ENCODE measurements at places on chromosomes 6 and 20. TPM values are rescaled to one million over a fixed set of nuclear protein-coding genes. Genes with fewer than 3 reads are reported as not detected.
A peak's percentile ranks its signal among the peaks of the same experiment; 100 is the strongest.

DNA sequence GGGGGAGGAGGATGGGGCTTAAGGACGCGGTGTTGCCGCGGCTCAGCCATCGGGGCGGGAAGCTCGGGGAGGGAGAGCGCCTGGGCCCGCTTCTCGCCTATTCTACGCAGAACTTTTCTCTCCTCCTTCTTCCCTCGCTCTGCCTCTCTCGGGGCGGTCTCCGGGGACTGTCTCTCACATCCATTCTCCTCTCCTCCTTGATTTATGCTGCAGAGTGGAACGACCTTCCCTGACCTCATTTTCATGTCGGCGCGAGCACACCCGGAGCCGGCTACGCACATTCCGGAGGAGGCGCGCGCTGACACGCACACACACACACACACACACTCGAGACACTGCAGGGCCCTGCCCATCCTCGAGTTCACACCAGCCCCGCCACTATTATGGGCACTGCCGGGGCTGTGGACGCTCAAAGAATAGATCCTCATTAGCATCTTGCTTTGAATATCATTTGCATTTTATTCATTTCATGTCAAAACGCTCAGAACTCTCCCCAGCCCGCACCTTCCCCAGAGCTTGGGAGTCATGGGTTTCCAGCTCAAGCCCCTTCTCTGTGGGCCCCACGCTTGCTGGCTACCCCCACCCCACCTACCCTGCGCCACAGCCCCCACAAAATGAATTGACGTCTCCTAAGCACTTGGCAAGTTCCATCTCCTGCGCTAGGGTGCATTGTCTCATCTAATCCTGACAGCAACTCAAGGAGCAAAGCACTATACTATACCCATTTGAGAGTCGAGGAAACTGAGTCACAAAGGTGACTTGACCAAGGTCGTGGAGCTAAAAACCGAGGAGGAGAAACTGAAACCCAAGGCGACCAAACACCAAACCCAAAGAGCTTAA is 36.8 kb downstream of the NCR2 start:
- no peak overlapping the region for H3K4me3 ChIP-seq
- no peaks in the 10 kb centered on the region for H3K36me3 ChIP-seq
- H3K4me1 ChIP-seq, result peaks cover 44% of the 10 kb centered on the region
- H3K27ac ChIP-seq, result no peak overlapping the region

DNA sequence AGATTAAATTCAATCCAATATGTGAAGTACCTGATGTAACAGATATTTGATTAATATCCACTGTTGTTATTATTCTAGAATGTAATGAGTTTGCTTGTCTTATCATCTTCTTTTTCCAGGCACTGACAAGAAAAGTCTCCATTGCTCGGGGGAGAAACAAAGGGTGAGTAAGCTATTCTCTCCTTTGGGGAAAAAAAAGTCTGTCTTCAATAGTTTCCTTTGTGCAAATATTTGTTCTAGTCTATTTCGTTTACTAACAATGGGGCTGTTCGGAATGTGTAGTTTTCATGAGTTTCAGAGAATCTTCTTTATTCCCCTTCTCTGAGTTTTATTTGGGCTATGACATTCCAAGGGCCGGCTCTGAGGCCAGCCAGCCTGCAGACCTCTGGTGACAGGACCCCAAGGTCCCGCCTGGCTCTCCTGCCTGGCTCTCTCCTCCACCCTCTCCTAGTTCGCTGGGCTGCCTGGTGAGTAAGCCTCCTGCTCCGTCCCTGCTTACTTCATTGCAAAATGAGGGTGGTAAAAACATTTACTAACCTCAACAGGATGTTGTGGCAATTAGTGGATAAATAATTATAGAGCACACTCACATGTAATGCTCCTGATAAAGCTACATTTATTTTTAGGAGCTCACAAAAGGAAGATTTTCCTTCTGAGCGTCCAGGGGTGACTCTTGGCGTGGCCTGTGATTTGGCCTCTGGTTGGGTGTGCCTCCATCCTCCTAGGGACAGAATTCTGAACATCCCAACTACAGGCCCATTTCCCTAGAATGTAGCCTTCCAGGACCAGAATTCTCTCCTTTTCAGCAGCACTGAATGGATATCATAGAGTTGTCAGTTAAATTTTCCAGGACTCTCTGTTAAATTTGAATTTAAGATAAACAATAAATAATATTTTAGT is 43.1 kb upstream of the SNX9 start:
- H3K27ac ChIP-seq, result no peak overlapping the region
- no peak overlapping the region for H3K4me3 ChIP-seq
- H3K4me1 ChIP-seq, result no peaks in the 10 kb centered on the region
- H3K27me3 ChIP-seq, result no peaks in the 10 kb centered on the region
- H3K36me3 ChIP-seq, result no peaks in the 10 kb centered on the region

- H3K27me3 ChIP-seq, result no peaks in the 10 kb centered on the region
- H3K4me1 ChIP-seq, result no peaks in the 10 kb centered on the region
- DNase-seq, result no peak
- H3K4me3 ChIP-seq, result no peak overlapping the region
- no peak overlapping the region for H3K27ac ChIP-seq
Observed at GRCh38 chr20:62685781-62686555, 22.7 kb upstream of the NTSR1 start.

GRCh38 chr6:131911951-131912350 is 39.2 kb downstream of the CCN2 start:
- no peaks in the 10 kb centered on the region for H3K27me3 ChIP-seq
- no peak for DNase-seq
- no peak overlapping the region for H3K27ac ChIP-seq
- H3K4me1 ChIP-seq, result no peaks in the 10 kb centered on the region
- H3K4me3 ChIP-seq, result no peak overlapping the region

- no peaks in the 10 kb centered on the region for H3K36me3 ChIP-seq
- H3K4me1 ChIP-seq, result no peaks in the 10 kb centered on the region
- H3K27ac ChIP-seq, result no peak overlapping the region
- no peak for DNase-seq
Observed at GRCh38 chr20:6173481-6173880, 50.7 kb upstream of the FERMT1 start.

DNA sequence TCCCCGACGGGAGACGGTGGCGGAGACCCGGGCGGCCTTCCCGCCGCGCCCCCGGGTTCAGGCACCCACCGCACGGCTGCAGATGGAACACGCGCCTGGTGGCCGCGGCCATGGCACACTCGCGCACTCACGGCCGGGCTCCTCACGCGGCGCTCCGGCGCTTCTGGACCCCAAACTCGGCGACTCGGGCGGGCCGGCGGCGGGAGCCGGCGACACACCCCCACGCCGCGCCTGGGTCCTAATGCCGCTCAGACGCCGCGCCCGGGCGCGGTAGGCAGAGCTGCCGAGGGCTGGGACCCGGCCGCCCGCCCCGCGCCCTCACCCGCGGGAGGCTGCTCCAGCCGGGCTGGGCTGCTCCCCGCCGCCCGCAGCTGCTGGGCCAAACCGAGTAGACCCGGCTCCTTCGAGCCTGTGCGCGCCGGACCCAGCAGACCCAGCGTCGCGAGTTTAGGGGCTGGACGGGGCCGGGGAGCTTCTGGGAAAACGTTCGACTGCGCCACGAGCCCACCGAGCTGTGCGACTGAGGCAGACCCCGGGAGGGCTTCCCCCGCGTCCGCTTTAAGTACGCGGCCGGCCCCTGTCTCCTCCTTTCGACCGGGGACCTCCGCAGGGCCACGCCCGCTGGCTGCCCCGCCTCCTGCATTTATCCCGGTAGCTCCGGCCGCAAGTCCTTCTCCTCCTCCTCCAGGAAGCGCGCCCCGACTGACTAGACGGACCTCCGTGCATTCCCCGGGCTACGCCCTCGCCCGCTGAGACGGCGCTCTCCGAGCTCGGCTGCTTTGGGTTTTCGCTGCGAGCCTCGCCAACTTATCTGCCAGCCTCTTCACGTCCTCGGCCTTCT is at the start of gene SLC4A11:
SLC4A11 (minus strand) TSS at position 165 of the 841 bp plus-strand sequence; CDS start at position 112, 53 bp downstream.
- peaks cover 13% of the 10 kb centered on the region for H3K4me1 ChIP-seq
- DNase-seq, result peak; percentile 69
- H3K27me3 ChIP-seq, result no peaks in the 10 kb centered on the region
- H3K27ac ChIP-seq, result peak within 1 kb of the TSS; percentile 54
- peak within 1 kb of the TSS; percentile 80 for H3K4me3 ChIP-seq

GRCh38 chr6:14571746-14572145 is 454.2 kb downstream of the CD83 start:
- H3K27me3 ChIP-seq, result no peaks in the 10 kb centered on the region
- DNase-seq, result no peak
- no peak overlapping the region for H3K27ac ChIP-seq
- no peaks in the 10 kb centered on the region for H3K36me3 ChIP-seq
- H3K4me1 ChIP-seq, result no peaks in the 10 kb centered on the region
- H3K4me3 ChIP-seq, result no peak overlapping the region

DNA sequence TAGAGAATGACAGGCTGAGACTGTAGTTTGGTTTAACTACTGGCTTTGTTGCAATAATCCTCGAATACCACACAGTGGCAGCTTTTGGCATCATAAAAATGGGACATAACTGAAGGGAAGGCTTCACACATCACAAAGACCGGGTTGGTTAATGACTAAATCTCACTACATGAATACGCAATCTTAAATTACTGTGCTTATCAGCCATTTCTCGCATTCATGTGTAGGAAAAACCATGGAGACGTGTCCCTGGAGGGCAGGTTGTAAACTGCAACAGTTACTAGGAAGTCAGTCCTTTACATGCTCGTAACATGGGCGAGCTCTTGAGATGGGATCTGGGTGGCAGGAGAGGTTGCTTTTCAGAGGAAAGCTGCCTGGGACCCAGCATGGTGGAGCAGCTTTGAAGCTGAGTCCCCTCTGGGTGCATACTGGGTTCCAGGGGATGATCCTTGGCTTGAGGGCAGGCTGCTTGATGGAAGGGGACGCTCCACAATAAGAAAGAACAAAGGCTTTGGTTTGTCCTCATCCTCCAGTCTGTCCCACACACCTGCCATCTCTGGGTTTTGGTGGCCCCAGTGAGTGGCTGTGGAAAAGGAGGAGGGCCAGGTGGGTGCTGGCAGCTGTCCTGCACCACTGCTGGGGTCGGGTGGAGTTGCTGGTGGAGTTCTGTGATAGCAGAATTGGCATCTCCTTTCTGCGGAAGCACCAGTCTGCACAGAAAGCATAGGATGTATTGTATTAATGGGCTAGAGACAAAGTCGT is 2.1 kb downstream of the RPS21 start:
- H3K4me3 ChIP-seq, result no peak overlapping the region
- no peaks in the 10 kb centered on the region for H3K27me3 ChIP-seq
- peaks cover 10% of the 10 kb centered on the region for H3K36me3 ChIP-seq
- peaks cover 18% of the 10 kb centered on the region for H3K4me1 ChIP-seq
- DNase-seq, result no peak
- H3K27ac ChIP-seq, result no peak overlapping the region

GRCh38 chr6:113763876-113764275 is 93.3 kb upstream of the MARCKS start:
- H3K4me3 ChIP-seq, result no peak overlapping the region
- no peaks in the 10 kb centered on the region for H3K27me3 ChIP-seq
- no peaks in the 10 kb centered on the region for H3K4me1 ChIP-seq
- DNase-seq, result no peak
- H3K27ac ChIP-seq, result no peak overlapping the region
- H3K36me3 ChIP-seq, result no peaks in the 10 kb centered on the region

- no peak overlapping the region for H3K27ac ChIP-seq
- H3K27me3 ChIP-seq, result no peaks in the 10 kb centered on the region
- no peak overlapping the region for H3K4me3 ChIP-seq
- no peaks in the 10 kb centered on the region for H3K36me3 ChIP-seq
- no peak for DNase-seq
Observed at GRCh38 chr6:46821458-46821881, 28.3 kb downstream of the MEP1A start.

DNA sequence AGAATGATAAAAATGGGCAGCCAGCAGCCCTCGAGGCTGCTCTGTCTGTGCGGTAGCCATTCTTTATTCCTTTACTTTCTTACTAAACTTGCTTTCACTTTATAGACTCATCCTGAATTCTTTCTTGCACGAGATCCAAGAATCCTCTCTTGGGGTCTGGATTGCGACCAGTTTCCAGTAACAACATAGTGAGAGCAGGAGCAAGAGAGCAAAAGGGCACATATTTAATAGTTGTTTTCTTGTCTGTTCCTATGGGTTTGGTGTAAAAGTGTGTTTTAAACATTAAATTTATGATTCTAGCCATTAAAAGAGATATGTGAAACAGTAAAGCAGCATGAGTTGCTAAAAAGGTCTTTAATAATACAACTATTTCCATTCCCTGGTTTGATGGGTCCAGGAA is 78.8 kb upstream of the OPRM1 start:
- H3K36me3 ChIP-seq, result no peaks in the 10 kb centered on the region
- no peaks in the 10 kb centered on the region for H3K4me1 ChIP-seq
- H3K27ac ChIP-seq, result no peak overlapping the region
- no peaks in the 10 kb centered on the region for H3K27me3 ChIP-seq
- H3K4me3 ChIP-seq, result no peak overlapping the region

DNA sequence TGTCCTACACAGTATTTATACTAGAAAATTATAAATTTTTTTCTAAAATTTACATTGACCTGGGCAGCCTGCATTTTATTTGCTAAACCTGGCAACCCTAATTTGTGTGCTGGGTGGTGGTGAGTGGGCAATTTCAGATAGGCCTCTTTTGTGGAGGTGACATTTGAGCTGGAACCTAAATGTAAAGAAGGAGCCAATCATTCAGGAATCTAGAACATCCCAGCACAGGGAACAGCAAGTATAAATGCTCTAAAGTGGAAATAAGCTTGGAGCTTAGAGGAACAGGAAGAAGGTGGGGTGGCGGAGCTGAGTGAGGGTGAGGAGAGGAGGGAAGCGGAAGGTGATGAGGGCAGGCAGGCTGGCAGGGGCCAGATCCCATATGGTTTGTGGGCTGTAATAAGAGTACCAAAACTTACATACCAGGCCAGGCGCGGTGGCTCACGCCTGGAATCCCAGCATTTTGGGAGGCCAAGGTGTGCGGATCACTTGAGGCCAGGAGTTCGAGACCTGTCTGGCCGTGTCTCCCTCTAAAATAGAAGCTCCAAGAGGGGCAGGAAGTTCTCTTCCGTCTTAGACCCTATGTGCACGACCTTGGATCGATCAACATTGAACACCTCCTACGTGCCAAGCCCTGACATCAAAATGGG is 549 bp upstream of the CSE1L start:
- peak overlapping the region; percentile 95 for H3K4me3 ChIP-seq
- no peak for DNase-seq
- H3K36me3 ChIP-seq, result no peaks in the 10 kb centered on the region
- peaks cover 14% of the 10 kb centered on the region for H3K4me1 ChIP-seq
- peak overlapping the region; percentile 83 for H3K27ac ChIP-seq

GRCh38 chr20:35626386-35627001 is 10.9 kb downstream of the SPAG4 start:
- no peak overlapping the region for H3K27ac ChIP-seq
- H3K4me3 ChIP-seq, result no peak overlapping the region
- no peak for DNase-seq

DNA sequence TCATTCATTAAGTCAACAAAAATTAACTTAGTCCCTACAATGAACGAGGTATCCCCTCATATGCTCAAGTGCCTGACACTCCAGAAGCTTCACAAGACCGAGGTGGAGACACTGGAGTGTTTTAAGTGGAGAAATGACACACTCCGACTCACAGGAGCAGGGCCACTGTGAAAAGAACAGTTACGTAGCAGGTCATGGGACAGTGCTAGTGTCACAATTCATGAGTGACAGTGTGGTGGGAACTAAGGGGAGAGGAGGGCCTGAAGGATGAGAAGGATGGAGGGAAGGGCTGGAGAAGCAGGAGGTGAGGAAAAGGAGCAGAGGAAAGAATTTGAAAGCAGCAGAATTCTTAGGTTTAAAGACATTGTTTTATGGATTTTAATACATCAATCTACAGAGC is 1.3 kb upstream of the HLA-A start:
- peak overlapping the region; percentile 84 for H3K27ac ChIP-seq
- no peak for DNase-seq
- H3K4me1 ChIP-seq, result no peaks in the 10 kb centered on the region
- no peaks in the 10 kb centered on the region for H3K27me3 ChIP-seq
- no peaks in the 10 kb centered on the region for H3K36me3 ChIP-seq

ELOVL2 gene
- total RNA-seq, result 0.68 TPM

ZC3H12D gene
- total RNA-seq, result 0.81 TPM

BTN1A1 gene
- total RNA-seq, result not detected

ZBTB12 gene
- 1.2 TPM for total RNA-seq

Measured in thyroid gland (tissue), 4 donors.